Activated CD8-positive, alpha-beta memory T cell treated with anti-CD3 and anti-CD28 coated beads for 1 hour (primary cell): ENCODE measurements at places on chromosomes 16 and 17.

GRCh38 chr16:72898216-72898825 is 149.6 kb downstream of the ZFHX3 start:
- DNase-seq = no peak

GRCh38 chr16:4358831-4359561 is 7.9 kb upstream of the PAM16 start:
- DNase-seq = peak; percentile 62

DNA sequence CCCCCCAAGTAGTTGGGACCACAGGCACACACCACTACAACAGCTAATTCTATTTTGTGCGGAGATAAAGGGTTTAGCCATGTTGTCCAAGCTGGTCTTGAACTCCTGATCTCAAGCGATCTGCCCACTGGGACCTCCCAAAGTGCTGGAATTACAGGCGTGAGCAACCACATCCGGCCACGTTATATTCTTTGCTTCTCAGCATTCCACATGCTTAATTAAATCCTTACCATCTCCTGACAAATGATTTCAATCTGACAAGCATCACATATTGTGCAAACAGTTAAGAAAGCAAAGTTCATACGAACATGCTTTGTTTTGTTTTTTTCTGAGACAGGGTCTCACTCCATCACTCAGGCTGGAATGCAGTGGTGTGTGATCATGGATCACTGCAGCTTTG is 18.2 kb downstream of the HIGD1B start:
- no peak for DNase-seq

- DNase-seq = no peak
These were observed 60.0 kb downstream of the ABCC1 start for GRCh38 chr16:16009401-16009800.

GRCh38 chr16:76576526-76576925 is 299.3 kb downstream of the CNTNAP4 start:
- DNase-seq = no peak

DNA sequence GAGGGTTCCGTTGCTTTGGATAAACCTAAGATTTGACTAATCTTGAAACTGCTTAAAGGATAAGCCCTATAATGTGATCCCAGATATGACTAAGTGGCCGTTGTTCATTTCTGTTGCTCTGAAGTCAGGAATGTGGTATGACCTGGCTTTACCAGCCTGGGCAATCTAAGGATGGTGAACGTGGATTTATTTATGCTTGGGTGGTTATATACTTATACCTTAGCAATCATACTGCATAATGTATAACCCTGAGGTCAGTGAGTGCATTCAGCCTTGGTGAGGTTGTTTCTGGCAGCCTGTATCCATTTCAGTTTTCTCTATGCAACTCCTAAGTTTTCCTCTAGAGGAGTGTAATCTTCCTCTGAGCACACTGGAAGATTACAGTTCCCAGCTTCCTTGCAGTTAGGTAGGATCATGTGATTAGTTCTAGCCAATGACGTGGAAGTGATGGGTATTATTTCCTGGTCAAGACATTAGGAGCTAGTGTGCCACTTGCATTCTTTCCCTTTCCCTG is 41.9 kb downstream of the FTO start:
- DNase-seq = no peak

DNA sequence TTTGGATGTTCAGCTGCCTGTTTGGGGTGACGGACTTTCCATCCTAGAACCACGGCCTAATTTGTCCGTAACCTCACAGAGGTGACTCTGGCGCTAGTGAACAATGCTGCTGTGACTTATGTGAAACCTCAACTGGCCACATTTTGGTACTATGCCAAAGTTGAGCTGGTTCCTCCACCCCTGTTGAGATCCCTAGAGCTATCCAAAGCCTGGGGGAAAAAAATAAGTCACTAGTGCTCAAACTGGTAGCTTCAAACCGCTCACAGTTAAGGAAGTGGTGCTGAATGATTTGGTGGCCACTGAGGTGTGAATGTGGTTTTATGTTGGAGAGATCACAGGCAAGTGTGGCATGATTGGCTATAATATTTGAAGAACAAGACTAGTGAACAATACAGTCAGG is 11.3 kb upstream of the TUBG2 start:
- no peak for DNase-seq

GRCh38 chr16:11322823-11323222 is 22.4 kb upstream of the RMI2 start:
- DNase-seq = no peak

- no peak for DNase-seq
These were observed 629.0 kb upstream of the CDH8 start for GRCh38 chr16:62665269-62665668.

GRCh38 chr17:40264458-40265185 is 23.1 kb upstream of the CDC6 start:
- DNase-seq = no peak

DNA sequence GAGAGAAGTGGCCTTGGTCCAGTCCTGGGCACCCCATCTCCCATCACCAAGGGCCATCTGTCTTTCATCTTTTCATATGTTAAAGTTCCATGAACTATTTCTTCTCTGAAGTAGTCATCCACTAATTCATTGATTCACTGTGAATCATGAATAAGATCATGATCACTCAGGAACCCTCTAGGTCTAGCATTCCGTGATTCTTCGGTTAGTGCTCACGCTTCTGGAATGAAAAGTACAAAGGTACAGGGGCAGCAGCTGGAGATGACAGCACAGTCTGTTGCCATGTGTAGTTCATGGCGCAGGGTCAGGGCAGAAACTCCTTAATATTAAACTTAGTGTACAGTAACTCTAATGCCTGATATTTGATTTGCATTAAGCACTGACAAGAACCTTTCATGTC is 127.1 kb downstream of the CDH13 start:
- DNase-seq = no peak

DNA sequence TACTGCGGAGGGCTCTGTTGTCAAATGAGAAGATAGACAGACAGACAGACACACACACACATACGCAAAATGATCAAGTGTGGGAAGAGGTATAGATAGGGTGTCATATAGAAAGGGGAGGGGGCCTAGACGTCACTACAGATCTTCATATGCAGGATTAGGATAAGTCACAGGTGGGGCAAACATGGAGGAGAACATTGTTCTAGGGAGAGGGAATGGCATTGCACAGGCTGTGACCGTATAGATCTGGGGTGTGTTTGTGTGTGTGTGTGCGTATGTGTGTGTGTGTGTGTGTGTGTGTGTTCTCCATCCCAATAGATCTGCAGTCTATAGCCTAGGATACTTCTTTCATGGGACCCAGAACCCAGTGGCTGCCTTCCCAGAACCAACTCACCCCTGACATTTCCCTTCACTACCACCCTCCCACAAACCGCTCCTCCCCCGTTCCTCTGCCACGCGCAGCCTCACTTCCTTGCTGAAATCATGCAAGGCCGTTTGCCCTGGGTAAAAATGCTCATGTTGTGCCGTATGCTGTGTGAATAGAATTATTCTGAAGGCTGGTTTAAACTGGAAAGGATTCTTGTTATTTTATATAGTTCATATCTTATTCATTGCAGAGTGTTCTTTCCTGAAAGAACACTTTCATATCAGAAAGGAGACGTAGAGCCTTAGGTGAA is 50.5 kb upstream of the CCL1 start:
- no peak for DNase-seq

- DNase-seq = no peak
These were observed 18.8 kb downstream of the IL34 start for GRCh38 chr16:70665113-70665694.

- DNase-seq = no peak
These were observed 452 bp downstream of the SLC25A10 start for GRCh38 chr17:81712468-81713003.

GRCh38 chr17:15265131-15265530 is at the start of gene PMP22:
Gene PMP22, minus strand, starts transcription at chr17:15265326. Its CDS starts 4,599 bp downstream, at chr17:15260727.
- DNase-seq = no peak

DNA sequence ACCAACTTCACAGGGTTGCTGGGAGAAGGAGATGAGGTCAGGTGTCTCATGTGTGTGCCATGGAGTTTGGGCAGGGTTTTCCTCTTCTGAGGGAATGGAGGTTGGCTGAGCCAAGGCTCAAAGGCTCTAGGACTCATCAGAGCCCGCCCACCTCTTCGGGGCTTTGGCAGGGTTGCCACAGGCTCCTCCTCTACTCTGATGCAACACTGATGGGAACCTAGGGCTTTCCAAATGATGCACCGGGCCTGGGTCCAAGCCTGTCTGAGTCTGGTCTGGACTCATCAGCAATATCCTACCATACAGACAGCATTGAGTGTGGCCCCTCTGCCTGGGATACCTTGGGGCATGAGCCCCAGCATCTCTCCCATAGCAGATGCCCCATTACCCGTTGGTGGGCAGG is 59.5 kb upstream of the LHX1 start:
- DNase-seq = no peak

DNA sequence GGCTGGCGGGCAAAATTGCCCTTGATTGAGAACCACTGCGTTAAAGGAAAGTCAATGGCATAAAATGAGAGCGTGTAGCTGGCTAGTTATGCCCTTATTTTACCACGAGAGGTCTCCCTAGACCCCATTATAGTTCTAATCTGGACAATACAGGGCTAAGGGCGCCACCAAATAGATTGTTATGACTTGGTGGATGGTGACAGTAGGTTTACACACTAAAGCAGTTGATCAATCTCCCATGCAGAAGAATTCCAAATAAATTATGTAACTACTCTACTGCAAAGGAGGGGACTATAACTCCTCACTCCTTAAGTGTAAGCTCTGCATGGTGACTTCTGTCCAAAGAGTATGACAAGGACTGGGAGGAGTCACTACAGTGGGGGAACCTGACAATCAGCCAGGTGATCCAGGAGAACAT is 20.4 kb upstream of the YPEL2 start:
- DNase-seq = no peak

DNA sequence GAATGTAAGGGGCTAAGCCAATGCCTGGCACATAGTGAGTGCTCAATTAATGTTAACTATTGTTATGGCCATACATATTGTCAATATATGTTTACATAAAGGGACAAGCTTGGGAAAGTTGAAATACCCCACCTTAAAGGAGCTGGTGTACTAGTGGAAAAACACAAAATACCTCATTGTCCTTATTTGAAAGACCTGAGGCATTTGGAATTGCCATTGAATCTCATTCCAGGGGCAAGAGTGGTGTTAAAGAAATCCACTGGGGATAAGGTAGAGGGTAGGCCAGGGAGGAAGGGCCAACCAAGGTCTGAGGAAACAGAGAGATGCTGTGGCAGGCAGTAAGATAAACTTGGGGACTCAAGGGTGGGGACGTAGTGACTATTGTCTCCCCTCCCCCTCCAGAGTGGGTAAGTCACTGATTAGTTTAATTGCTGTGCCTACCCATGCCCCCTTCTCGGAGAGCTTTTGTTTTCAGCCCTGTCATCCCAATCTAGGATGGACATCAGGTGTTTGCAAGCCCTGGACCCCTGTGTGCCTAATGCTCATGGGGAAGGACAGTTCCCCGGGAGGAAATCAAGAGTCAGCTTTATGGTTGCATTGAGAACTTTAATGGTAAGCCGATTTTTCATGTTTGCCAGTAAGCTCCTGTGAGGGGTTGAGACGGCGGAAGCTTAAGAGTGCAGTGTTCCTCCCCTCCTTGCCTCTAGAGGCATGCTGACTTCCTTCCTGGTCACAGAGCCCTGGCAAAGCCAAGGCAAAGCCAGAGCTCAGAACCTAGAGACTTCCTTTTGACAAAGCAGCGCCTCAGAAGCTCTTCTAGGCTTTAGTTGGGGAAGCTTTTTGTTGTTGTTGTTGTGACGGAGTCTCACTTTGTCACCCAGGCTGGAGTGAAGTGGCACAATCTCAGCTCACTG is 2.5 kb upstream of the HEATR9 start:
- no peak for DNase-seq

DNA sequence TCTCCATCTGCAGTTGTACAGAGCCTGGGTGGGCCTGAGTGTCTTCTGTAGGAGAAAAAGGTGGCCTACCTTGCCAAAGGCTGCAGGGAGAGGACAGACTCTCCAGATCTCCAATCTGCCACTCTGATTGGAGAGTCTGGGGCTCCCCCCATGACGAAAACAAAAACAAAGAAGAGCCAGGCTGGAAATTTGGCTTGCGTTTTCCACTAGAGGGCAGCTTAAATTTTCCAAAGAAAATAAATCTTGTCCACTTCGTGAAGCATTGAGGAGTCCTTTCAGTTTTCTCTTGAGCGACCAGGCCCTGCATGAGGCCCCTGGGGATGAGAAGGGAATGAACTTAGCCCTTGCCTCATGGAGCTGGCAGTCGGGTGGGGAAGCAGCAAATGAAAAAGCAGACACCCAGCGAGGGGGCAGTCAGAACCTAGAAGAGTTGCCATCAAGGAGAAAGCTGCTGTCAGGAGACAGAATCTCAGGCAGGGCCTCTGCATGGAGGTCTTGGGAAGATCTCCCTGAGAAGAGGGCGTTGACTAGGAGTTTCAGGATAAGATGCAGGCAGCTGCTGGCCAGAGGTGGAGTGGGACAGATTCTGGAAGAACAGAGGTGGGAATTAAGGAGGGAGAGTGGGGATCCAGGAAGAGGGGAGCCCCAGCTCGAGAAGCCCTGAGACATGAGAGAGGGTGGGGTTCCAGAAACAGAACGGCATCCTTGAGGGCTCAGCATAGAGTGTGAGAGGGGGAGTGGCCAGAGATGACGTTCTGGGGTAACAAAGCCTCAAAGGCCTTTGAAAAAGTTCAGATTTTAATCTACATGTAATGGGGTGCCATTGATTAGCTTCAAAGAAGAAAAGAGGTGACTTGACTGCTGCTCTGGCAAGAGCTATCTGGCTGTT is 8.4 kb upstream of the SHCBP1 start:
- no peak for DNase-seq

DNA sequence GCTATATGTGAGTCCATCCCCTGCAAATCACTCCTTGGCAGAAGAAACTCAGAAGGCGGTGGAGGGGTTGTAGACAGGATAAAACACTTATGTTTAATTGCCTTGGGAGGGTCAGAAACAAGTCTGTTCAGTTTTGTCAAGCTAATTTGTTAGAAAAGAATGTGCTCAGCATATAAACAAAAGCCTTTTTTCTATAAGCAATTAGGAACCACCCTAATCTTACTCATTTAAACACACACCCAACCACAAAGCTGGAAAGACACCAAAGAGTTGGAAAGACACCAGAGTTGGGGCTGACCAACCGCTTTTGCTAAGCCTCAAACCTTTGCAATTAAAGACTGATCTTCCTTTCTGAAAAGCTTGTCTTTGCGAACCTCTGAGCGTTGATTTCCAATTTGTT is 439.2 kb upstream of the ERCC4 start:
- no peak for DNase-seq

- DNase-seq = no peak
These were observed 1.3 kb downstream of the HOXB9 start for GRCh38 chr17:48624544-48625494.
